Lower lobe of right lung (tissue), 2 donors: ENCODE measurements at places on chromosomes 7 and 10. TPM values are rescaled to one million over a fixed set of nuclear protein-coding genes. Genes with fewer than 3 reads are reported as not detected.

The UNC5B gene
- 22.2 TPM for total RNA-seq

The MTURN gene
- total RNA-seq, result 39.4 TPM

The TMEM273 gene
- 48.5 TPM for total RNA-seq

The ATRNL1 gene
- total RNA-seq, result 0.92 TPM

The GJC3 gene
- total RNA-seq, result not detected
